ENCODE measurements at places on chromosomes 1 and 21.

GRCh38 chr1:49016030-49016977 lies 239.6 kb upstream of the BEND5 start:
- DNase-seq, result no peak

DNA sequence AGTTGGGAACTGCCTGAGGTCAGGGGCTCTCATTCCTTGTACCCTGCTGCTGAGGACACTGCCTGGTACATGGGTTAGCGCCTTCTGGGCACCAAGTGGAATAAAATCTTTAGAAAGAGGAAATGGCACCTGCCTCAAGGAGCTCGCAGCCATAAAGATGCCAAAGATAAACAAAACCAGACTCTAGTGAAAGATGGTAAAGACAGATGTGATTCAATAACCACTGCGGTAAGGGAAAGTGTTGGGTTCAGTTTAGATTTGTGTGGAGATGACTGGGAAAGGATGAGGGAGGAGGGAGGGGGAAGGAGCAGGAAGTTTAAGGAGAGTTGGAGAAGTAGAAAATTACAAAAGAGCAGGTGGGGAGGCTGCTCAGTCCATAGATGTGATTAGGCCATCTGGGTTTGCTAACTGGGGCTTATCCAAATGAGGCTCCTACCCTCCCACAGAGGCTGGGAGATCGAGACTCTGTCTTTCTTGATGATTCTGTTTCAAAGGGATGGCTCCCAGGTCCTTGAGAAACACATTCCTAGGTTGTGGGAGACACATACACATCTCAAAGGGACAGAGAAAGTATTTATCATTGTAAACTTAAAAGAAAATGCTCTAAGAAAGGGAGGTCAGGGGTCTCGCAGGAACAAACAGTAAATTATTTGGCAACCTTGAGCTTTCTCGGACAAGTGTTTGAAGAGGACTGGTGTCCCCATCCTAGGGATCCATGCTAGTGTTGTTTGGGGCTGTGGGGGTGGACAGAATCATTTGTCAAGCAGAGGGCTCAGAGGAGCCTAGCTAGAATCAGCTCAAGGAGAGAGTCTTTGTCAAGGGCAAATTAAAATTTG lies 65.7 kb upstream of the MORC3 start:
- no peak for DNase-seq

- no peak for DNase-seq
Observed at GRCh38 chr1:245398180-245398579, 243.4 kb downstream of the KIF26B start.

DNA sequence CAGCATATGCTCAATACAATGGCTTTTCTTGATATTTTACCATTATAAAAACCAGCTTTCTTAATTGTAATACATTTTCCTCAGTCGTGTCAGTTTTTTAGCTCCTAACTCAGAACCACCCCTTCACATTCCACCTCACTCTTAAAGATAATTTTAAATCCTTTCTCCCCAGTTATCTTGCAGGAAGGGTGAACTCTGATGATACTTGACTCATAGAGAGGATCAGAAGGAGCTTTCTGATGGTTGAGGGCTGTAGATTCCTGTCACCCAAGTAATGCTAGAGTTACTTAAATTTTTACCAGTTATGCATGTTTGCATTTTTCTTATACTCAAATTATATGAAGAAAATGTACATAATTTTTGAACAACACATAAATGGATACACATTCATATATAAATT lies 233.7 kb downstream of the NCAM2 start:
- DNase-seq, result no peak

- DNase-seq, result no peak
Observed at GRCh38 chr1:163366555-163366954, 44.8 kb downstream of the NUF2 start.

- DNase-seq, result no peak
Observed at GRCh38 chr1:45152126-45152525, 54.3 kb downstream of the ZSWIM5 start.

DNA sequence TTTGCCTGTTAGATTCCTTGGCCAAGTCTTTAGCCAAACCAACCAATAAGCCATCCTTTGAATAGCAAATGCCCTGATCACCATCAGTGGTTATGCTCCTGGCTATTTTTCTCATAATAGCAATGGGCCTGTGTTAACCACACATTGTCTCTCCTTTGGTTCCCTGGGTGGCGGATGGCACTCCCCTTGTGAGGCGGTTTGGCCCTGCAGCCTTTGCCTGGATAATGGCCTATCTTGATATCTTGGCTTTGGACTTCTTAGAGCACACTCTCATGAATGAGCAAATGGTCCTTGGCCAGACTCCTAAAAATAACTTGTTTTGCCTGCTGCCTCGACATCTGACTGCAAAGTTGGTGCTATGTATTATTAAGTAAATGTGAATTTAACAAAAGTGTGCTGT lies 22.4 kb upstream of the ZBTB18 start:
- no peak for DNase-seq

- peak; percentile 81 for DNase-seq
Observed at GRCh38 chr1:219174460-219175211, 958 bp downstream of the LYPLAL1 start.

- DNase-seq, result no peak
Observed at GRCh38 chr21:36508948-36509347, 29.0 kb upstream of the CLDN14 start.

DNA sequence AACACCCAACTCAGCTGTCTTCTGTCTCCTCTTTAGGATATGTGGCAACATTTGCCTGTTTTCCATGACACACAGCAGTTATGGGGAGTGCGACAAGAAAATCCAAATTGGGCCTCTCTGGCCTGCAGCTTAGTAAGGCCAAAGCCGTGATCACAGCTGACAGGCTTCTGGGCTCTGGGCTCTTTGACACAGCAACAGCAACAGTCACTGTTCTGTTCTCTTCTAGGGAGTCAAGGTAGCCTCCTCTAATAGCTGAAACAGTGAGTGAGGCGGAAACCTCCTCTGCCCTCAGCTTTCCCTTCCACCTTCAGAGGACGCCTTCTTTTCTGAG lies 19.0 kb downstream of the CLCA1 start:
- DNase-seq, result no peak

DNA sequence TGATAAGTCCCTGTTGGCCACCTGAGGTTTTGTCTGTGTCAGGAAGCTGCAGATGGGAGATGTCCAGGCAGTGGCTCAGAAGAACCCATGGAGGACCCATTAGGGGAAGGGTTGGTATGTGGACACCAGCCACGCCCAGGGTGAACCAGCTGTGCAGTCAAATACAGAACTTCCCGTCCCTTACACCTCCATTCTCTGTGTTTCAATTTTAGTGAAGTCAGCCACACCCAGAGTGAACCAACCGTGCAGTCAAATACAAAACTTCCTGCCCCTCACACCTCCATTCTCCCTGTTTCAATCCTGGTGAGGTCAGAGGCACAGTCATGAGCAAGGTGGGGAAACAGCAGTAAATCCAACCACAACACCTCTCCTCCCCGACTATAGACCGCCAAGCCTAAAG lies 27.4 kb downstream of the BACE2 start:
- DNase-seq, result no peak

DNA sequence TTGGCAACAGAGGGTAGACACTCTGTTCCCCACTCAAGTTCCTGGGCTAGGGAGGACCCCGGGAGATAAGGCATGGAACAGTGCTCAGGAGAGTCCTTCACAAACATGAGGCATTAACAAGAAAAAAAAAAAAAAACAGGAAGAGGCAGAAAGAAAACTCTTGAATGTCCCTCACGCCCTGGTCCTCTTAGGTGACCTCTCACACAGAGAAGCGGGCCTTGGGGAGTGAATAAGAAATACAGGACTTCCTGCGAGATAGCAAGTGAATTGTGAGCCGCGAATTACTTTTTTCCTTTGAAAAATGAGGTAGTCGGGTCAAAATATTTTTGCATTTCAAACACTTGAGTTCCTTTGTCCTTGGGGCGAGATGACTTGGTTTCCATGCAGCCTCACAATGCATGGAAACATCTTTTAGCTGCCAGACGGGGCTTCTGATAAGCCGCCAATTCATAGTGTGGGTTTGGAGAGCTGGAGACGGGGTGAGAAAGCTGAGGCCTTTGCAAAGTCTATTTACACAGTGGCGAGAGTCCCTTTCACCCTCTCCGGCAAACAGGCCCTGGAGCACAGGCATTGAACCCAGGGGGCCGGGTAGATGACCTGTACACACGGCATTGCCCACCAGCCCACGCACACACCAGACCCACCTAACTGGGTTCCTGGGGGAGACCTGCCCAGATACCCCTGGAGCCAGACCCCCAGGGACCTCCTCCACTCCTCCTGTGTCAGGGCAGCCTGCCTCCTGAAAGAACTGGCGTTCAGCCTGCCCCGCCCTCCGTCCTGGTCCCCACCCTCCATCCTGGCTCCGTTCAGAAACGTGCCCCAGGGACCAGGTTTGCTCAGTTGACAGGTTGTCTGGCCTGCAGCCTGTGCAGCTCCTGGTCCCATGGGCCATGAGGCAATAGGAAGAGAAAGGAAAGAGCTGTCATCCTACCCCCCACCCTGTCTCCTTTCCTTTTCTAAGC lies 192.3 kb downstream of the PRDM16 start:
- no peak for DNase-seq

DNA sequence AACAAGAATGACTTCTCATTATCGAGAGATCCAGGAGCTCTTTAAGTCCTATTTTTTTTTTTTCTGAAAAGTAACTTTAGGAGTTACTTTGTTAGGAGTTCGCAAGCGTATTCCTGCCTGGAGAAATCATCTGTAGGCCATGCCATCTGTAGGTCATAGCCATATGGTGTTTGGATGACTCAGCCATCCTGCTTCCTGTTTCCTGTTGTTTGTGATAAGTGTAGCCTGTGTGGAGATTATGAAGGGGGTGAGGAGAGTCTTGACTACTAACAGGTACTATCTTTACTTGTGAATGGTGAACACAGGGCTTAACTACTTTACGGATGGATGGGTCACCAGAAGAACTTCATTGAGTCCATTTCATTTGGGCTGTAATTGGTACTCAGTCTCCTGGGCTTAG lies 327.2 kb downstream of the PTPRU start:
- no peak for DNase-seq

DNA sequence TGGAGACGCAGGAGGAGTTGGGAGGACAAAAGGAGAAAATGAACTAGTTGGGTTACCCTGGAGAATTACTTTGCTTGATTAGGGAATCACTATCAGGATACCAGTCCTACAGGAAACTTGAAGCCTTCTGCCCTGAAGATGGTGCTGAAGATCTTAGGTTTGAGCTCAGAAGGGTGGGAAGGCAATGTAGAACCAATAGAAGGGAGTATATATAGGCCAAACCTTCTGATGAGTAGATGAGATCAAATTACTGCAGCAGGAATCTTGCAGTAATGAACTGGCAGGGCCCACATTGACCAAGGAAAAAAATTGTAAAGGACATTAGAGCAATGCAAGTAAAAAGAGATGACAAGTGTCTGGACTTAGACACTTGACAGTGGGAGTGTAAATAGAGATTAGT lies 116.3 kb upstream of the CACYBP start:
- DNase-seq, result no peak

DNA sequence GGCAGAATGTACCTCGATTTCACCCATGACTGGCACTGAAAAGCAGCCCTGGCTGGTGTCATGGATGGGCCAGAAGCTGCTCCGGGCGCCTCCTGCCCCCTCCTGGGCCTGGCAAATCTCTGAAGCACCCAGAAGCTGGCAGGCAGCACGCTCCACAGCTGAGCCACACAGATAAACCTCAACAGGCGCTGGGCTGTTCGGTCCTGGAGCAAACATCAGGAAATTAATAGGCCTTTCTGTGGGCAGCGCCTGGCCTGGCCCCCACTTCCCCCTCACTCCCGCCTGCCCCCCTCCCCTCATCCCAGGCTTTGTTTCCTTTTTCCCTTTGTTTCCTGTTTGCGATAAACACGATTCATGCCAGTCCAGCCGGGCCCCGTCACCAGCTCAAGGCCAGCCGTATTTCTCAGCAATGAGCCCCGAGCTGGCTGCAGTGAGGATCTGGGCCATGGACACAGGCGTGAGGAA lies 20.1 kb upstream of the DISP3 start:
- no peak for DNase-seq

DNA sequence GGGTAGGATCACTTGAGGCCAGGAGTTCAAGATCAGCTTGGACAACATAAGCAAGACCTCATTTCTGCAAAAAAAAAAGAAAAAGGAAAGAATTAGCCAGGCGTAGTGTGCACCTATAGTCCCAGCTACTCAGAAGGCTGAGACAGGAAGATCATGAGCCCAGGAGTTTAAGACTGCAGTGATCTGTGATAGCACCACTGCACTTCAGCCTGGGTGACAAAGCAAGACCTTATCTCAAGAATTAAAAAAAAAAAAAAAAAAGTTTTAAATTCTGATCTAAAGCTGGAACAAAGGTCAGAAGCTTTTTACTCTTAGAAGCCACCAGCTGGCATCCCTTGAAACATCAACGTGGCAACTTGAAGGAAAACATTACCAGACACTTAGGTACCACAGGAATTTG lies 45.3 kb downstream of the HENMT1 start:
- DNase-seq, result no peak

- no peak for DNase-seq
Observed at GRCh38 chr1:37156646-37157045, 122.3 kb upstream of the GRIK3 start.

DNA sequence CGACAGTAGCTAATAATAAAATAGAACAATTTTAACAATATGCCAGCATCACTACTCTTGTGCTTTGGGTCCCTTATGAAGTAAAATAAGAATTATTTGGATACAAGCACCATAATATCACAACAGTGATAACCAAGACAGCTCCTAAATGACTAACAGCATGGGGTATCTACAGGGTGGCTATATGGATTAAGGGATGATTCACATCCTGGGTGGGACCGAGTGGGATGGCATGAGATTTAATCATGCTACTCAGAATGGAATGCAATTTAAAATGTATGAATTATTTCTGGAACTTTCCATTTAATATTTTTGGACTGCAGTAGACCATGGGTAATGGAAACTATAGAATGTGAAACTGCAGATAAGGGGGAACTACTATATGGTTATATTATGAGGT lies 28.1 kb upstream of the B3GALNT2 start:
- DNase-seq, result no peak

GRCh38 chr1:240691909-240692705 lies 80.2 kb upstream of the GREM2 start:
- DNase-seq, result no peak

- DNase-seq, result no peak
Observed at GRCh38 chr1:101262630-101263348, 26.0 kb downstream of the S1PR1 start.

GRCh38 chr1:35958558-35958957 lies 27.7 kb downstream of the AGO3 start:
- DNase-seq, result no peak

DNA sequence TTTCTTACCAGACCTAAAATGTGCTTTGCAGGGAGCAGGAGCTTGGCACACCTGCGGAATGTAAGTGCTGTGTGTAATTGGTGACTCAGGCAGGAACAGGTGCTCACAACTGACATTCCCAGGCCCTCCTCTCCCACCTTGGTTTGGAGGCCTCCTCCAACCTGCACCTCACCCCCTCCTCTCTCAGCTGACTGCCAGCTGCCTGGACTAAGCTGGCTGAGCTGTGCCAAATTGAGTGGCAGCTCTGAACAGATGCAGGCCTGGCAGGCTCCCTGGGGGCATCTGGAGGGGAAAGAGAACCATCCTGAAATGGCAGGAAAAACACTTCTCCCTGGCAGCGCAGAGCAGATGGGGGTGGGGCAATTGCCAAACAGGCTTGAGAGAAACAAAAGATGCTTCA lies 91.7 kb upstream of the PGBD5 start:
- no peak for DNase-seq
